ENCODE measurements at places on chromosomes 5 and 9. TPM values are rescaled to one million over a fixed set of nuclear protein-coding genes. Genes with fewer than 3 reads are reported as not detected.

SLC1A3 gene
- total RNA-seq = 27.8 TPM

NUDT12 gene
- total RNA-seq = 14.0 TPM

DNA sequence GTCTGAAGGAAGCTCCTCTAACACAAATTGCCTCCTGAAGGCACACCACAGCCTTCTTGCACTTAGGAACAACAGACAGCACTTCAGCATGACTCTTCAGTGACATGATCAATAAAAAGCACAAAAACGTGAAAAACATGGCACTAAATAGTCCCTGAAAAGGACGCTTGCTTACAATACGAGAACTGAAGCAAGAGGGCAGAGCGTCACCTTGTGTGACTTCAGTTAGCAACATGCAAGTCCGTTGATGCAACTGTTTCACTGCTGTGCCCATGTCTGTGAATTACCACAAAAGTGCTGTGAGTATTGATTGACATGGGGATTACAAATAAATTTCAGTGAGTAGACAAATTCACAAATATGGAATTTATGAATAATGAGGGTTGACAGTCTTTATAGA is 219.9 kb upstream of the GAS1 start:
- DNase-seq = no peak

- DNase-seq = no peak
Observed at GRCh38 chr9:68805890-68806517, 101.0 kb downstream of the PIP5K1B start.

GRCh38 chr9:72129271-72130156 is 19.7 kb upstream of the GDA start:
- peak; percentile 5 for DNase-seq

Measured in kidney (tissue), 22 donors.